ENCODE measurements at places on chromosomes 7 and 10.

DNA sequence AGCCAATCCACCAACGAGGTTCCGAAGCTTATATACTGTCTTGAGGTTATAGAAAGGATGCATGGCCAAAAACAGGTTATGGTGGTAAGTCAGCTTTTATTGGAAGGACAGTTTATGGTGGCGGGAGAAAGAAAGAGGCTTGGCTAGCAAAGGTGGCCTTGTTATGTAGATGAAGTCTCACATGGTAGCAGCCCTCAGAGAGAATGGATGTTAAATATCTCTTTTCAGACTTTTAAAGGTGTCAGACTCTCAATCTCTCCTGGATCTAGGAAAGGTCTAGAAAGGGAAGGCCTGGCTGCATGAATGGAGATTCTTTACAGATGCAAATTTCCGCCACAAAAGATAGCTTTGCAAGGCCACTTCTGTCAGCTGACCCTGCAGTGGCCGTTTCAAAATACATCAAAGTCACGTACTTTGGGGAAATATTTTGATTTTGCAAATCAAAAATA lies 333.8 kb downstream of the GALNT17 start:
- no peak for DNase-seq

DNA sequence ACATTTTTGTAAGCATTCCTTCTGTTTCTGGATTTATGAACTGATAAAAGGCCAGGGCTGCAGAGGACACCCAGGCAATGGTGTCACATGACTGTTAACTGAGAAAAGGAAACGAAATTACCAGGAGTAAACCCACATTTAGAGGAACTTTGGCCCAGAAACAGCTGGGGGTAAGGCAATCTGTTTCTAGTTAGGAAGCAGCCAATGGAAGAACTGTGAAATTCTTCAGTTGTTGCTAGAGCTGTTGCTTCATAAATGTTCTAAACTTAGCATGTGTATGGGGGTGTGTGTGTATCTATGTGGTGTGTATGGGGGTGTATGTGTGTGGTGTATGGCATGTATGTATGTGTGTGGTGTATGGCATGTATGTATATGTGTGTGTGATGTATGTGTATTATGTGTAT lies 11.8 kb upstream of the PDCD4 start:
- DNase-seq: no peak

DNA sequence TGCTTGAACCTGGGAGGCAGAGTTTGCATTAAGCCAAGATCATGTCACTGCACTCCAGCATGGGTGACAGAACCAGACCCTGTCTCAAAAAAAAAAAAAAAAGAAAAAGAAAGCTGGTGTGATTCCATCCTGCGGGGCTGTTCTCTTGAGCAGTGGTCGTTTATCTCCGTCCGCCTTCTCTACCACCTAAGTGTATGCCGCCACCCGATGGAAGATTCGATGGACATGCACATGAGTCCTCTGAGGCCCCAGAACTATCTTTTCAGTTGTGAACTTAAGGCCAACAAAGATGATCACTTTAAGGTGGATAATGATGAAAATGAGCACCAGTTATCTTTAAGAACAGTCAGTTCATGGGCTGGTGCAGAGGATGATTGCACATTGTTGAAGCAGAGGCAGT lies 65.7 kb downstream of the ABRAXAS2 start:
- no peak for DNase-seq

GRCh38 chr10:131184503-131184902 lies 127.0 kb downstream of the TCERG1L start:
- DNase-seq: no peak

DNA sequence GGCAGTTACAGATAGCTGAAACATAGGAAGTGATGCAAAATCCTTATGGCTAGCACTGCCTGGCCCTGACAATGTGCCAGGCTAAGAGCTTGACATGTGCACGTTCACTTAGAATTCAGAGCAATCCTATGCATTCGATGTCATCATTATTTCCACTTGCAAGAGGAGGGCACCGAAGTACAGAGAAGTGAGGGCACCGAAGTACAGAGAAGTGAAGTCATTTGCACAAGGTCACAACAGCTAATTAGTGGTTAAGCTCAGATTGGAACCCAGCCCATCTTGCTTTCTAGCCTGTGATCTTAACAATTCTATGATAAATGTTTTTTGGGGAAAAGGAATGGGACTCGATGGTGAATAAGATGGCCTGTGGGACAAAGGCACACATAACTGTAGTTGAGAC lies 73.4 kb downstream of the ARHGAP22 start:
- no peak for DNase-seq

DNA sequence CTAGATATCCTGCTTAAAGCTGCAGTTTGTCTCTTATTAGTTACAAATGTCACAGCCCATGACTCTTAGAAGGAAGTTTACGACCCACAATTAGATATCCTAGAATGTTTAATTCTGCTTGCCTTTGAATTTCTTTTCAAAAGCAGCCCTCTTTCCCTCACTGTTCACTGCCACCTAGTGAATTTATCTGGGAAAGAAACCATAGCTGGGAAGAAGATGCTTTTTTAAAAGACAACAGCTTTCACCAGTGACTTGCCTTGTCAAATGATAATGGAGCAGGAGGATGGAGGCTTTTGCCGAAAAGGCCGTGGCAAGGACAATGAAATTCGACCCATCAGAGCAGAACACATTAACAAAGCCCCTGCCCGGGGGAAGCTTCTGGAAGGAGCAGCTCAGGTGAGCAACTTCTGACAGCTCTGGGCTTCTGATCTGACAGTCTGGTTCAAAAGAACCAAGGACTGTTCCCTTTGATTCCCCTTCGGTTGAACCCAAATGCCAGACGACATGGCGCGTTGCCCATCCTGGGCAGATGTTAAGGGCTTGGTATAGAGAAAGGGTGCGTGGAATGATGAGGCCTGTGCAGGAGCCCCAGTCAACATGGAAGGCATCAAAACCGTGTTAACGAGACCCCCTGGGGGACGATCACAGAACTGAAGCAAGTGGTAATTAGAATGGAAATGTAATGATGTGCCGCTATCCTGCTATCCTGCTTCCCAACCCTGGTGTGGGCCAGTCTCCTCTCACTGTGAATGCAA lies 236.8 kb downstream of the FRMD4A start:
- no peak for DNase-seq

DNA sequence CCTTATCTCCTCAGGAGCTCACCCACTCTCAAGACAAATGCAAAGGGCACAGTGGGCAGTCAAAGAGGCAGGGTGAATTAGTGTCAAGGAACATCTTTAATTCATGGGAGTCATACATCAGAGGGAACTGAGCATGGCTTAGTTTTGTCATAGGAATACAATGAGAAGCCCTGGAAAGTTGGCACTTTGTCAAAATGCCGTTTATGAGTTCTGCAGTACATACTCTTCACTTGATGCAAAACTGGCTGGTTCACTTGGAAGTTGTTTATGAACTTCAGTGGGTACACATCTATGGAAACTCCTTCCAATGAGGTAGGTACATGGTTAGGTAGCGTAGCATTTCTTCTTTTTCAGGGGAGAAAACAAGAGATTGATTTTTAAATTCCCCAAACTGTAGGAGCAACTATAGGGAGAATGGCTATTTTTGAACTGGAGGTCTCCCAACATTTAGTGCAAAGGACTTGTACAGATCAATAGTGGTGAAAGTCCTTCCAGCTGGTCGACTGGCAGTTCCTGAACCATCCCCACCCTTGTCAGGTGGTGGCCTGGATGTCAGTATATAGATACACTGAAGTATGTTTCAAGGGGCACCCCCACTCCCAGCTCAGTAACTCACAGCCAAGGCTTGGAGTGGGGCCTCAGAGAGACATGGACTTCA lies 580.5 kb downstream of the REEP3 start:
- DNase-seq: no peak

DNA sequence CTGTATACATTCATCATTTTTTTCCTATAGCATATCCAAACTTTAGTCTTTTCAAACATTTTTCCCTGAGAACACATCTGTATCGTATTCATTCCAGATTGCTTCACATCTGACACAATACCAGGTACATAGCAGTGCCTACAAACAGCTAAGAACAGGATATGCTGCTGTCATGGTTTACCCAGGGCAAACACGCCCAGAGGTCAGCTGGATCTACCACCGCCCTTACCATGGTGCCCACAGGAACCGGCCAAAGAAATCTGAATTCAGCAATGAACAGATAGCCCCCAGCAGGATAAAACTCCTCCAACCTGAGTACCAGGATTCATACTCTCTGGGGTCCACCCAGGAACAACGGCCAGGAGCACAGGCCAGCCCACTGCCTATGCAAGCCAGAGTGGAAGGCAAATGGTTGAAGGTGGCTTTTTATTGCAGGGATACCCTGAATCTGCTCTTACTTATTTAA lies 43.0 kb downstream of the TNS3 start:
- no peak for DNase-seq
